Upper lobe of left lung (tissue), 6 donors: ENCODE measurements at places on chromosomes 7 and 10.

DNA sequence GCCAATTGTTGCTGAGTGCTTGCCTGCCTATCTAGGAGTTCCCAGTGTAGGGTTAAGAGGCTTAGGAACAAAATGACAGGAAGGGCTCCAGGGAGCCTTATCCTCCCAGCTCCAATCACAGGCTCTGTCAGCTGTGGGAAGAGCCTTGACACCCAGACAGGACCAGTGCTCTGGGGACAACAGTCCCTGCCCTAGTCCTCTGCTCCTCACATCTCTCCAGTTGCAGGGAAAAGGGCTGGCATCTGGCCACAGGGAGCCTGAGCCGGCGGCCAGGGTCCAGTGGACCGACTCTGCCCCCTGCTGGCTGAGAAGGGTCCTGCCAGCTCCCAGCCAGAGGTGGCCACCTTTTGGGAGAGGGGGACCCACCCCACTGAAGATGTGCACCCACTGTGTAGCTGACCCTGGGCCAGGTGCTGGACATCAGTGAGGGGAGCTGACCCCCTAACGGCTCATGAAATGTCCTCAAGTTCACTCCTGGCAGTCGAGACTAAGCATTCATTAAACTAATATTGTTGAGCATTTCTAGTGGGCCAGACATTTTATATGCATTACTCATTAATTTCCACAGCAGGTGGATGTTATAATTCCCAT lies 17.6 kb downstream of the DNAJB12 start:
- H3K36me3 ChIP-seq, result peaks cover 39% of the 10 kb centered on the region
- H3K27me3 ChIP-seq, result no peaks in the 10 kb centered on the region
- peak overlapping the region; percentile 91 for H3K27ac ChIP-seq
- peaks cover 72% of the 10 kb centered on the region for H3K4me1 ChIP-seq

GRCh38 chr10:37146443-37146842 lies 21.0 kb downstream of the ANKRD30A start:
- no peak for DNase-seq
- H3K27ac ChIP-seq, result no peak overlapping the region
- H3K36me3 ChIP-seq, result no peaks in the 10 kb centered on the region
- no peaks in the 10 kb centered on the region for H3K4me1 ChIP-seq
- no peak overlapping the region for H3K4me3 ChIP-seq

- no peaks in the 10 kb centered on the region for H3K27me3 ChIP-seq
- H3K4me1 ChIP-seq, result no peaks in the 10 kb centered on the region
- H3K27ac ChIP-seq, result no peak overlapping the region
- no peak overlapping the region for H3K4me3 ChIP-seq
- no peaks in the 10 kb centered on the region for H3K36me3 ChIP-seq
These were observed 101.8 kb upstream of the STRIP2 start for GRCh38 chr7:129332254-129333035.

DNA sequence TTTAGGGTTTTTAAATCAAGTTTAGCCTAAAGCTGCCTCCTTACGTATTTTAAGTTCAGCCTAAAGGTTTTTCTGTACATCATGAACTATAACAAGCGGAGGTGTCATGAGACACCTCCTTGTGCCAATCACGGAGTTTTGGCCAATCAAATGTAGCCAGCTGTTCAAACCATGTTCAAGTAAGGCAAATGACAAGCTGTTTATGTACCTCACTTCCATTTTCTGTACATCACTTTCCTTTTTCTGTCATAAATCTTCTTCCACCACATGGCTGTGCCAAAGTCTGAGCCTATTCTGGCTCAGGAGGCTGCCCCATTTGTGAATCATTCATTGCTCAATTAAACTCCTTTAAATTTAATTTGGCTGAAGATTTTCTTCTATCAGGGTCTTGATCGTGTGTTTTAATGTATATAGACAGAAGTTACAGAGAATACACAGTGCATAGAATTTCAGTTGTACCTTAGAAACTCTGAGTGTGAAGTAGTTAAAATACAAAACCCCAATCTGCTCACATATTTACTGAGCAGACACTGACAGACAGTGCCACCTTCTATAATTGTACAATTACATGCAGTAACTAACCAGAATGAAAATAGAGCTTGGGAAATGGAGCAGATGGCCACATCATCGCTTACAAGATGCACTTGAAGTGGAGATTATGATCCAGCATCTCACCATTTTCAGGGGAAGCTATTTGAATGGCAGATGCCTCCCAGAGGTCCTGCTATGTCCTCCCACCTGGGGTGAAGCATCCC lies 76.9 kb upstream of the LANCL2 start:
- no peaks in the 10 kb centered on the region for H3K27me3 ChIP-seq
- no peaks in the 10 kb centered on the region for H3K36me3 ChIP-seq
- H3K4me3 ChIP-seq, result no peak overlapping the region
- DNase-seq, result no peak

GRCh38 chr7:12738665-12739064 lies 51.2 kb downstream of the ARL4A start:
- H3K36me3 ChIP-seq, result no peaks in the 10 kb centered on the region
- H3K27me3 ChIP-seq, result no peaks in the 10 kb centered on the region
- H3K4me1 ChIP-seq, result no peaks in the 10 kb centered on the region
- no peak overlapping the region for H3K4me3 ChIP-seq
